OCI-LY7 (cell line): ENCODE measurements at places on chromosomes 16 and 17. TPM values are rescaled to one million over a fixed set of nuclear protein-coding genes. Genes with fewer than 3 reads are reported as not detected.

Gene TMEM220
- not detected in 2 replicates for total RNA-seq

Gene ZG16
- total RNA-seq: not detected in 2 replicates

DNA sequence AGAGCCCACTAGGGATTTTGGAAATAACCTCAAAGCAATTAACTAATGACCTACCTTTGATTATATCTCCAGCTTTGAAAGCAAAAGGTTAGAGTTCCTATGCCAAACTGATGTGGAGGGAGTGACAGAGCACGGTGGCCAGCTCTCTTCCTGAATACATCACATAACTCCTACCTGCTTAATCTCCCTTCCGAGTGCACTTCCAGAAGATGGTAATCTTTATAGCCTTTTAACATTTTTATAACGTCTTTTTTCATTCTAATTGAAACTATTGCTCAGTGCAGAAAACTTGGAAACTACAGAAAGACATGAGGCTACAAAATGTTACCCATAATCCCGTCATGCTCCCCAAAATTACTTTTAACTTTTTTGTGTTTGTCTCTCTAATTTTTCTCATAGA lies 110.5 kb upstream of the COX10 start:
- no peak for DNase-seq

DNA sequence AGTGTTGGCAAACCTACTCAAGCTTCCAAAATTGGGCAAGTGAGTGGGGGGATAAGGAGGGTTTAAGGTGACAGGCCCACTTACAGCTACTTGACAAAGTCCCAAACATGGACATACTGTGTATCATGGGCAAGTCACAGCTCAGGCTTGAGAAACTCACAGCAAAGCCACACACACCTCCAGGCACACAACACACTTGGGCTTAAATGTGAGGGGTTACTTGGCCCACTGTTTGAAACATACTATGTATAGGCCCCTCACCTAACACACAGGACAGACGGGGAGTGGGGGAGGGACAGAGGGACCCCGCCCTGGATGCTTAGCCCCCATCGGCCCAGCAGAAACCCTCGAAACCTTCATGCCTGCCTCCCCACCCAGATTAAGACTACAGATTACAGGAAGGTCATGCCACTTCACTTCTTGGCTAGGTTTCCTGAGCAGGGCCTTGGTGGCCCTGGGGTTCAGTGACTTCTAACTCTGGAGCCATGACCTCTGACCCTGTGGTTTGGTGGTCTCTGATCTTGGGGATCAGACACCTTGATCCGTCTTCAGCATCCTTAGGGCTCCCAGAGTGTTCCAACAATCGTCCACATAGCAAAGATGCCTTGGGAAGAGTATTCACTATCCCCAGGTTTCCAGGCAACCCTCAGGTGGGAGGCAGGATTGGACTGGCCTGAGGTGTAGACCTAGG lies 2.3 kb upstream of the SAMD14 start:
- DNase-seq: no peak
